ENCODE measurements at places on chromosomes 12 and 14.

GRCh38 chr14:39016733-39017095 is 86.3 kb downstream of the SEC23A start:
- DNase-seq: no peak

DNA sequence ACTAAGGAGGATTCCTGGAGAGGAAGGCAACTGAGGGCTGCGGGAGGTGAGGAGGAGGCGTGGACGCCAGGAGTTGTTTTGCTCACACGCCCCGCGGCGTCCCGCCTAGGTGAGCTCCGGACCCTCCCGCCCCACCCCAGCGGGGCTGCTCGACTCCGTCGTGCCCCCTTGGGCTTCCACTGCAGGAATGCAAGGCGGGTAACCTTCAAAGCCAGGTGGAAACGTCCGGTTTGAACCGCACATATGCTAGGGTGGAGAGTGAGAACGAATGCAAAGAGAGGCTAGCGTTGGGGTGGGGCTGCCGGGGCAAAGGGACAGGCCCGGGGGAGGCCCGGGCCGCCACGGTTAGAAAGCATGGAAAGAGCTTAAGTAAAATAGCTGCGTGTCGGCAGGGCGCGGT is 5.4 kb upstream of the DPPA3 start:
- no peak for DNase-seq

- DNase-seq: no peak
Measured at GRCh38 chr14:101849640-101850039, 88.1 kb downstream of the PPP2R5C start.

- no peak for DNase-seq
Measured at GRCh38 chr14:91139776-91140175, 25.9 kb downstream of the DGLUCY start.

DNA sequence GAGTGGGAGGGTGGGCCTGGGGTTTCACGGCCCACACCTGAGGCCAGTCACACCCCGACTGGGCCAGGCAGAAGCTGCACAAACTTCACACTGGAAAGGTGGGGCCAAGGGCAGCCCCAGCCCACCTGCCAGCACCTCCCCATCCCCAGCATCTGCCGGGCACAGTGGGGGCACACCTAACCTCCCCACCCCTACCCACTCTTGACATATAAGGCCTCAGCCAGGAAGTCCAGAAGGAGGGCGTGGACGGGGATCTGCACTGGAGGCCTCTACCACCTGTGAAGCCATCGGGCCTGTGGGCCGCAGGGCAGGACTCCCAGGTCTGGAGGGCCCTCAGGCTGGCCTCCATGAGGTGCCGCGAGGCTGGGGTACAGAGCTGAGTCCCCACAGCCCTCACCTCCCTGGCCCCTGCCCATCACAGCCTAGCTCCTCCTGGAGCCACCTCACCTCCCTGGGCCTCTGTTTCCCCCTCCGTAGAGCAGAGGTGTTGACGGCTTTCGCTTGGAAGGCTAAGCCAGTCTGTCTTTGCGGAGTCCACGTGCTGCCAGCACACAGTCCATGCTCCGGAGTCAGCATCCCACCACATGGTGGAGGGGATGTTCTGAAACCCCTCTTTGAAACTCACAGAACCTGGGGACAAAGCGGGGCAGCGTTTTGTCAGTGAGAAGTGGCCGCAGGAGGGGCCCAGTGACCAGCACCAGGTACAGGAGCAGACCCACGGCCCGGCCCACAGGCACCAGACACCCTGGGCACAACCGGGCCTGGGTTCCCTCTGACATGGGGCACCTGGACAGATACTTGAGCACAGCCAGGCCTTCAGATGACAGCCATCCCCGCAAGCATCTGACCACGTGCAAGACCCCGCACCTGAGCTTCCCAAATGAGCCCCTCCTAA is 38.2 kb upstream of the INF2 start:
- DNase-seq: no peak

GRCh38 chr14:77203611-77204458 is 22.2 kb downstream of the TMEM63C start:
- DNase-seq: no peak

- no peak for DNase-seq
Measured at GRCh38 chr14:79709573-79709972, 501.7 kb downstream of the DIO2 start.

DNA sequence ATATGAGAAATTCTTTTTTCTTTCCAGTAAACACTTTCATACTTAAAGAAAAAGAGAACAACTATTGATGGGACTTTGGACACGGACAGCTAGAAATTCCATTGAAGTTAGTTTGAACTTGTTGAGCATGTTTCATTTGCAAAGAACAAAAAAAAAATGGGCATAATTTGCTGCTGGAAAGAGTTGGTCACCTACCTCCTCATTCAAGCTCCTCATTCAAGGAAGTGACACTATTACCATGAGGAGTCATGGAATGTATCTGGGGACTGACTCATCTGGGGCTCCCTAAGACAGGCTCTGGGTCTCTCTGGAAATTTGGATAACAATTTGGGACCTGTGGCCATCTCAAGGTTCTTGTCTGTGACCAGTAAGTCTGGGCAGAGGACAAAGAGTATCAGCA is 50.4 kb downstream of the KICS2 start:
- DNase-seq: no peak

DNA sequence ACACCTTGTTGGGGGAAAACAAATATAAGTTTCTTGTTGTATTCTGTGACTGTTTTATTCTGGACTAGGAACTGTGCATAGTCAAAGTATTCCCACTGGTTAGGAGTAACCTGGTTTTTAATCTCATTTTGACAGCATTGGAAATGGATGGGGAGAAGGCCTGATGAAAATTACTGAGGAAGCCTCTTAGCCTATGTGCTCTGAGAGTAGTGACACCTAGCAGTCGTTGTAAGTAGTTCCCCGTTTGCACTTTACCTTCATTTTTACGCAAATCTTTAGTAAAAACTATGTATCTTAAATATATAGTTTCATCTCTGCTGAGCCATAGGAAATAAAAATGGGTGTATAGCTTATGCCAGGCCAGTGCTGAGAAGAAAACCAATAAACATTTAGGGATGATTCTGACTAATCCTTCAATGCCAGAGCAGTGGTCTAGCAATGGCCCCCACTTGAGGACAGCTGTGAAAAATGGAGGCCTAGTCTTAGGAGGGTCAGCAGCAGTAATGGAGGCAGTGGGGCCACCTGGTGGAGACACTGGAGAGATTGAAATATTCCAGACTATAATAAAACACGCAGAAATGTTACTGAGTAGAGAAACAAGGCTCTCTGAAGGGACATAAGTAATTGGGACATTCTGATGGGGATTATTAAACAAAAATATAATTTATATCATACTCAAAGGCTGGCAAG is 133.2 kb upstream of the NOVA1 start:
- no peak for DNase-seq

- DNase-seq: peak; percentile 56
Measured at GRCh38 chr12:47819896-47820630, at the start of gene HDAC7. Gene HDAC7 (minus strand): TSS chr12:47819903. CDS start chr12:47819785, 118 bp downstream.

- DNase-seq: no peak
Measured at GRCh38 chr12:105451798-105452197, 121.3 kb downstream of the C12orf75 start.

DNA sequence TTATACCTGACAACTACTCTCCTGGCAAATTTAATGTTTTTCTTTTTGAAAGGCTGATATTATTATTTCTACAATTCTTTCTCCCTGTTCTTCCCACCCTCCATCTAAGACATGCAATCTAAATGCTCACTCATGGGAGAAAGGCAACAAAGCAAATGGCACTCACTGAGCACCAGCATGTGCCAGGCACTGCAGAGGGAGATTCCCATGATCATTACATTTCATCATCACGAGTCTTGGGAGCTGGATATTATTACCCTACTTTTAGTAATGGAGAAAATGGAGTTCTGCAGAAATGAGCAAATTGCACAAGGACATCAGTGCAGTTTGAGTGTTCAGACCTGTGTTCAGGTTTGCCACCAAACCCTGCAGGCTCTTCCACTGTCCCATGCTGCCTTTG is 27.9 kb downstream of the PPM1H start:
- DNase-seq: no peak

DNA sequence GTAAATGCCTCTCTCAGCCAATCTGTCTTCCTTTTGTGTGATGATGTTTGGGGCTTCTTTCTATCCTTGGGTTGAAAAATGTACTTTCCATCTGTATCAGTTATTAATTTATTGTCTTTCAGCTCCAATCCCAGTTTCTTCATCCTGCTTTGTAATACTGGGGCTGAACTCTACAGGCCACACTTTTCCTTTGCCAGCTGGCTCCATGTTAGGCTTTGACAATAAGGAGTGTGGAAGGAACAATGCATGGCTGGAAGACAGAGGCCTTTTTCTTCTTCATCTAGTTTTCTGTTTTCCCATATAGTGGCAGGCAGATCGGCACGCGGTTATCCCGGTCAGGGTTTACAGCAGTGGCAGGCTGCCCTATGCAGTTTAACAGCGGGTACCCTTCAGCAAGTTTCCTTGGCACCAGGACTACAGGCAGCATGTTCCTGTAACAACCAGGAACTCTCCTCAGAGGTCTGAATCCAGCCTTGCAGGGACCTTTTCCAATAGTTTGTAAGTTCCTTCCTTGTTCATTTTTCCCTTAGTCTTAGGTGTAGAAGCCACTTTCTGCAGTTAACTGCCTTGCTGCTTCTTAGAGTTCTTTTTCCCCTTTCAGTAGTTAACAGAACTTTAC is 38.5 kb upstream of the CRACR2A start:
- DNase-seq: no peak

DNA sequence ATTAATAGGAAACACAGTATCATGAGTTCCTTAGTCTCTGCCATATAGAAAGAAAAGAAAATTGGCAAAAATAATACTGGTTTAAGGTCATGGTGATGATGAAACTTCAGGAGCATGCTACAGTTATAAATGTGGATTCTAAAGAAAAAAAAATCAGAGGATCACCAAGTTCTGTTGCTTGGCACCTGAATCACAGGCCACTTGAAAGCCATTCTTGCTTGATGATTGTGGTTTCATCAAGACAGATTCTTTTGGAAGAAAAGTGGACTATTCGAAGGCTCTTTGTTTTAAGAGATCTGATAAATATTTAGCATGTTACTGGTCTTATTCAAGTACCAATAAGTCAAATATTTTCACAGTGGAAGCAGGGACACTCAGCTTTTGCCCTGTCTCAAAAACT is 148.9 kb downstream of the SAMD4A start:
- no peak for DNase-seq

- DNase-seq: no peak
Measured at GRCh38 chr14:41549821-41550607, 56.7 kb upstream of the LRFN5 start.

GRCh38 chr14:99587460-99588278 is 16.3 kb downstream of the CCDC85C start:
- DNase-seq: no peak

DNA sequence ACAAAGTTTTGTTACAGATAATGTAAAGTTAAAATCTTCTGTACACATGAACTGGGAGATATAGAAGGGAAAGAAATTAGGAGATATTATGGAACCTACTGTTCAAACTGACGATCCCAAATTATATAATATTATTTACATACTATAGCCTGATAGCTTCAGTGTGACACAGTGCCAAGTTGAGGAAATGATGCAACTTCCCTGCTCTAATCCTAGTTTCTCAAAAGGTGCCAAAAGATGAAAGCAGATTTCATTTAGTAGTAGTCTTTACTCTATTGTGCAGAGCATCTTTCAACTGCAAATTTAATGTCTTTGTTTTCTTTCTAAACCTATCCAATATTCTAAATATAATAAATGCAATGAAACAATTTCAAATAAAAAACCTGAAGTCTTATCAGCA is 46.9 kb downstream of the COCH start:
- DNase-seq: no peak

DNA sequence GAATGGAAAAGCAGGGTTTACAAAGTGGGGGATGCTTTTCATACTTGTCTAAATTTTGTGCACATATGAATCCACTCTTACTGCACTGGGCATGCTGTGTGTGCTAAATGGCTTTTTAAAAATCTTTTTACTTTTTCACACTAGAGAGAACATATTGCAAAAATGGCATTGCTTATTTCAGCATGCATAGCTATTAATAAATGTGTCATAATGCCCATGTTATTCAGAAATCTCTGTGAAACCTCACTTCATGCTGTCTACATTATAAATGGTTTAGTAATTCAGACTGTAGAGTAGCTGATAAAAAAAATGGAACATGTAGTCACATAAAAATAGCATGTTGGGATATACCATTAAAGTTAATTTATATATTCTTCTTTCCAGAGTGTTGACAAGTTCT is 593.8 kb downstream of the RPL10L start:
- DNase-seq: no peak

- DNase-seq: peak; percentile 54
Measured at GRCh38 chr14:69643430-69644200, 32.2 kb downstream of the SUSD6 start.

GRCh38 chr12:10717410-10717809 is 5.7 kb downstream of the YBX3 start:
- DNase-seq: no peak

- DNase-seq: no peak
Measured at GRCh38 chr14:57038689-57039088, 228.4 kb upstream of the OTX2 start.

GRCh38 chr12:6044082-6044481 is 80.4 kb downstream of the VWF start:
- DNase-seq: no peak

DNA sequence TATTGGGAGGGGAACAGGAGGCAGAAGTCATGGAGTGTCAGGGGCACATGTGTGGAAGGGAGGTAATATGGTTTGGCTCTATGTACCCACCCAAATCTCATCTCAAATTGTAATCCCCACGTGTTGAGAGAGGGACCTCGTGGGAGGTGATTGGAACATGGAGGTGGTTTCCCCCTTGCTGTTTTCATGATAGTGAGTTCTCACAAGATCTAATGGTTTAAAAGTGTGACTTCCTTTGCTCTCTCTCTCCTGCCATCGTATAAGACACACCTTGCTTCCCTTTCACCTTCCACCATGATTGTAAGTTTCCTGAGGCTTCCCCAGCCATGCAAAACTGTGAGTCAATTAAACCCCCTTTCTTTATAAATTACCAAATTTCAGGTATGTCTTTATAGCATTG is 41.6 kb upstream of the CDK17 start:
- no peak for DNase-seq

GRCh38 chr12:79302162-79302814 is 388.5 kb downstream of the PAWR start:
- no peak for DNase-seq

- no peak for DNase-seq
Measured at GRCh38 chr14:73795974-73796373, 55.7 kb upstream of the PTGR2 start.

DNA sequence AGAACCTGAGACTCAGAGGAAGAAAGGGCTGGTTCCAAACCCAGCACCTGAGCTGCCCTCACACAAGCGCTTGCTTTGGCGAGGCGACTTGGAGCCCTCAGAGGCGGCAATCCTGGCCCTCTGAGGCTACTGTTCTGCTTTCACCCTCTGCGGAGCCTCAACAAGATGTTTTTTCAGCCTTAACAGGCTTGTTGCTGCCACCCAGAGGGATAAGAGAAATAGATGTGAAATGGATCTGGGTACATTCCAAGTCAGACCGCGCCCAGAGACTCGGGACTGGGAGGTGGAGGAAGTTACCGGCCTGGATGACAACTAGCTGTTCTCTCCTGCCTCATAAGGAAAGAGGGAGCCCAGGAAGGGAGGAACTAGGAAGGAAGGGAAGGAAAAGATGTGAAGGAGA is 89.6 kb downstream of the TTC7B start:
- DNase-seq: no peak
